ENCODE measurements at places on chromosomes 2 and 18.

DNA sequence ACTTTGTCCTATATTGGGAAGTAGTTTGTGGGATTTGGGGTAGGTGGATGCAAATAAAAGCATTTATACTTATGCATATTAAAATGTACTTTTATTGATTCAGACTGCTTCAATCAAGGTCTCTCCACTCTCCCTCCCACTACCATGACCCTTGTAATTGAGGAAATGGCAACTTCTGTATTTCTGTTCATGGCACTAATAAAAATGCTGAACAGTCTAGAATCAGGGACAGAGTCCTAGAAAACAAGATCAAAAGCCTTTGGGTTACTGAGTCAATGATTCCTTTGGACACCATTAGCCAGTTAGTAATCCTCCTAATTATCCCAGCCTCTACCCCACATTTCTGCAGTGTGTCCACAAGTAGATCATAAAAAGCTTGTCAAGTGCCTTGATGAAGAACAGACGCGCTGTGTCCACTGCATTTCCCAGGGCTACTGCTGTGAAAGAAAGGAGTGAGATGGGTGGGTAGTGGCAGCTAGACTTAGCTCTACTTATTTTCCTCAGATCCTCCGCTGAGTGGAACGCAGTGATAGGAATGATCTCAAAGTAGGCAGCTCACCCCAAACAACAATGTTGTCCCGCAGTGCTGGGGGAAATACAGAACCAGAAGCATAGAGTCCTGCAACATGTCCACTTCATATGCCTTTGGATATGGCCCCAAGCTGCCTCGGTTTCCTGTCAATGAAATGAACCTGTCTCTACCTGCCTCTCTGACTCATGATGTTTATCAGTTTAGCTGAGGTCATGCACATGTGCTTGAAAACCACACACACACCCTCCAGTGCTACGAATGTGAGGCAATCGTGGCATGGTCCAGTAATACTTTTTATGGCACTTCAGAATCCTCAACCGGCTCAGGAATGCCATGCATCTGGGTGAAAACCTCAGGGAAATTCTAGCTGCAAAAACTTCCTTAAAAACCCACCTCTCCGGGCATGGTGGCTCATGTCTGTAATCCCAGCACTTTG, 115.5 kb downstream of the COL6A3 start:
- peak; percentile 83 for DNase-seq

GRCh38 chr18:51569153-51569552, 371.7 kb upstream of the MEX3C start:
- no peak for DNase-seq

- DNase-seq: no peak
Observed at GRCh38 chr2:61291851-61292575, 130.0 kb downstream of the C2orf74 start.

GRCh38 chr2:7333960-7334493, 416.8 kb downstream of the RNF144A start:
- DNase-seq: no peak

DNA sequence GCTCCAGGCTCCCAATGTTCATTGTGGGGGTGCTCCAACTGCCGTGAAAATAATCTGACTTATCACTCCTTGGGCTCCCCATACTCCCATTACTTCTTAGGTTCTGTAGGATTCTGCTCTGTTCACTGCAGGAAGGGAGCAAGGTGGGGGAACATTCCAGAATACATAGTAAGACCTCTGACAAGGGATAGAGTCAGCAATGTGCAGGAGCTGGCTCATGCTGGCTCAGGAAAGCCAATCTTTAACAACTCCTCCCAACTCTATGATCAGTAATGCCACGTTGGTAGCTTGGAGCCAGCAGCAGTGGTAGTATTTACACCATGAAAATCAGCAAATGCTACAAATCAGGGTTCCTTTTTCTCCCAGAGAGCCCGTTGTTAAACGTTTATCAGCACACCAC, 44.4 kb downstream of the FECH start:
- DNase-seq: peak; percentile 68

DNA sequence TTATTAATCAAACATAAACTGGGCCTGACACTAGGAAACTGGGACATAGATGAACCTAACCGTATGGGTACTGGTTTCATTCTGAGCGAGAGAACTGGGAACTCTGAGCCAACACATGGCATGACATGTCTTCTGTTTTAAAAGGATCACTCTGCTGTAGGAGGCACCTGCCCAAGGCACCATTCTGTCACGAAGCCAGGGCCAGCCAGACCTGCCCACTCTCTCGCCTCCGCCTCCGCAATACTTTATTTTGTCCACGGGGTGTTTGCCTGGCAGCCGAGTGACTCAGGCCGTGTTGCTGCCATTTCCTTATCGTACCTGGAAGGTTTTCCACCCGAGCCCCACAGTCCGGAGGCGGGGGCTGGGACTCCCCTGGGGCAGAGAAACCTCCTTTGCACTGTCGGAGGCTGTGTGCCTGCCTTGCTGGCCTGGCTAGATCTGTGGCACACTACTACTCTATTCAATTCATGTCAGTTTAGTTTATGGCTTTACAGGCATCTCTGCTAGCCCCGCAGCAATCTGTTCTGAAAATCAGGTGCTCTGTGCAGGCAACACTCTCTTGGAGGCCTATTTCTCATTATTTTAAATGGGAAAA, 120.4 kb upstream of the ACKR3 start:
- DNase-seq: no peak

- no peak for DNase-seq
Observed at GRCh38 chr2:121092095-121092494, 192.9 kb downstream of the TFCP2L1 start.
